Nephron progenitor cell (in vitro differentiated cells): ENCODE measurements at places on chromosomes 11 and 22.
A peak's percentile ranks its signal among the peaks of the same experiment; 100 is the strongest.

DNA sequence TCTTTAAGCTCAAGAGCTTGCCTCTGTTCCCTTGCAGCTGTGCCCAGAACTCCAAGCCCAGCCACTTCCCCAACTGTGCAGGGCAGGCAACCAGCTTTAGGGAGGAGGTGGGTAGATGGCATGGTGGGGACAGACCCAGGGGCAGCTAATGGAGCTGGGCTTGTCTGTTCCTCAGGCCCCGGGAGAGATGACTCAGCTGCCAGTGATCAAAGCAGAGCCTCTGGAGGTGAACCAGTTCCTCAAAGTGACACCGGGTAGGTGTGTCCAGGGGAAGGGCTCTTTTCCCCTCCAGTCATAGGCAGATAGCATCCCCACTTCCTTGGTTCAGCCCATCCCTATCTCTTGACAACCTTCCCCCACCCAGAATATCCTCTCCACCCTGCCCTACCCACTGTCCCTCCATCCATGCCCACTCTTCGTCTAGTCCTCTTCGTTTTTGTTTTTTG lies 32.4 kb downstream of the CREB3L1 start:
- no peak for DNase-seq

DNA sequence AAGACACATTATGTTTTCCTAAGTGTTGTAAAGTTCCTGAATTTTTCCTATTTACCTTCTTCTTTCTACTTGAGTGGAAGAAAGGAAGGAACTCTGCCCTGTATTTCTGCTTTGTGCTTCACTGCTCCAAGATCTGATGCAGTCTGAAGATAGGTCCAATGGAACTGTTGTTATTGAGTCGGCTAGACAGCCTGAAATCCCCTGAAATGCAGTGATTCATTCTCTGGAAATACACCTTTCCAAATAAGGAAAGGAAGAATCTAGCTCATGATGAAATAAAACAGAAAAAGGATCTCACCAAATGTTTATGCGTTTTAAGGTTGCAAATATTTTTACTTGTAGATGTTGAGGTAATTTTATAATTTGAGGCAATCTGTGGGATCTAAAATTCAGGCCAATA lies 322.8 kb downstream of the GUCY1A2 start:
- no peak for DNase-seq

DNA sequence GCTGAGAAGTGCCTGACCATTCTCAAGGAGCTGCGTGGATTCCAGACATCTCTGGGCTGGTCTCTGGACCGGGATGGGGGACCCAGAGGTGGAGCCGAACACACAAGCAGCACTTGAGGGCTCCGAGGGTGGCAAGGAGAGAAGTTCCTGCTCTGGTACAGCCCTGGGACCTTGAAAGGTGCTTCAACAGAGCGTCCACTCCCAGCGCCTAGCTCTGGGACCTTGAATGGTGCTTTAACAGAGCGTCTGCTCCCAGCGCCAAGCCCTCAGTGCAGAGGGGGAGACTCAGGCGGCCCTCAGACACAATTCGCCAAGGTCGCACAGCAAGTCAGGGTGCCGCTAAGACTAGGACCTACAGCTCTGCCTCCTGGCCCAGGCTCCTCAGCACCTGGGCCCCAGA lies 10.6 kb upstream of the NPAS4 start:
- no peak for DNase-seq

DNA sequence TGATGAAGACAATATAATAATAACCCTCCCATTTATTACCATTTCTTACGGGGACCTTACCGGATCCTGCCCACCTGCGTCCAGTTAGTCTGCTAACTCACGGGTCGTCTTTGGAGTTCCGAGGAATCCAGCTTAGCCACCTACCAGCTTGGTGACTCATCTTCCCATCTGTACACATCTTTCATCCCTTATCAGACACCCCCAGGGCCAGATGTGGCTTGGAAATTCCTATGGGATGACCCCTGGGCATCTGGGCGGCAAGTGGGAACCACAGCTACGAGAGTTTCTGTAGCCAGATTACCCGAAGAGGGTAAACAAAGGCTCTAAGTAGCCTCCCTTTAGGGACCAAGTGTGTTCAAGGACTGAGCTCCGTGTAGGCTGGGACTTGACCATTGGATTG lies 12.8 kb upstream of the PRR5 start:
- no peak for DNase-seq

DNA sequence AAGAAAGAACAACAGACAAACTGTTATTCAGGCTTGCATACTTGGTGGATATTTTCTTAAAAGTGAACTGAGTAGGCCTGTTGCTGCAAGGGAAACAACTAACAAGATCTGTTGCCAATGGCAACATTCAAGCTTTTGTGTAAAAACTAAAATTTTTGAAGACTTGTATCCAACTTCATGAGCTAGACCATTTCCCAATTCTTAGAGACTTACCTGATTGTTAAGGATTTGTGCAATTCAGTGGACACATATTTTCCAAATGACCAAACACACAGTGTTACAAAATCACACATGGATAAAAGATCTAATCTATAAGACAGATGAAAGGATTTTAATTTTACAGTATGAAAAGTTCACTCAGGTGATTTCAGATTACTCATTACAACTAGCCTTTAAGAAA lies 564.1 kb downstream of the CNTN5 start:
- DNase-seq: no peak

GRCh38 chr11:2481253-2481652 lies 36.4 kb downstream of the KCNQ1 start:
- DNase-seq: no peak

DNA sequence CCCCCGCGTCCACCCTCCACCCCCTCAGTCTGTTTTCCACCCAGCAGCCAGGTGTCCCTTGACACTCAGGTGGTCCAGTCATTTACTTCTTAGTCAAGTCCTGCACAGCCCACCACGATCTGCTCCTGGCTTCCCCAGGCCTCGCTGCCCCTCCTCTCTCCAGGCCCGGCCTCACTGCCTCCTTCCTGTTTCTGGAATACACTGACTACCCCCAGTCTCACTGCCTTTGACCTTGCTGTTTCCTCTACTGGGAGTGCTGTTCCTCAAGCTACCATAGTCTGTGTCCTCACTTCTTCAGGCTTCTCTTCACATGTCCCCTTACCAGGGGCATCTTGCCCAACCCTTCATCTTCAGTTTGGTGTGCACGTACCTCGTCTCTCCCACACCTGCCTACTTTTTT lies 7.4 kb downstream of the MCM5 start:
- DNase-seq: no peak

- DNase-seq: no peak
Observed at GRCh38 chr22:26689513-26690301, 32.3 kb downstream of the MIAT start.

DNA sequence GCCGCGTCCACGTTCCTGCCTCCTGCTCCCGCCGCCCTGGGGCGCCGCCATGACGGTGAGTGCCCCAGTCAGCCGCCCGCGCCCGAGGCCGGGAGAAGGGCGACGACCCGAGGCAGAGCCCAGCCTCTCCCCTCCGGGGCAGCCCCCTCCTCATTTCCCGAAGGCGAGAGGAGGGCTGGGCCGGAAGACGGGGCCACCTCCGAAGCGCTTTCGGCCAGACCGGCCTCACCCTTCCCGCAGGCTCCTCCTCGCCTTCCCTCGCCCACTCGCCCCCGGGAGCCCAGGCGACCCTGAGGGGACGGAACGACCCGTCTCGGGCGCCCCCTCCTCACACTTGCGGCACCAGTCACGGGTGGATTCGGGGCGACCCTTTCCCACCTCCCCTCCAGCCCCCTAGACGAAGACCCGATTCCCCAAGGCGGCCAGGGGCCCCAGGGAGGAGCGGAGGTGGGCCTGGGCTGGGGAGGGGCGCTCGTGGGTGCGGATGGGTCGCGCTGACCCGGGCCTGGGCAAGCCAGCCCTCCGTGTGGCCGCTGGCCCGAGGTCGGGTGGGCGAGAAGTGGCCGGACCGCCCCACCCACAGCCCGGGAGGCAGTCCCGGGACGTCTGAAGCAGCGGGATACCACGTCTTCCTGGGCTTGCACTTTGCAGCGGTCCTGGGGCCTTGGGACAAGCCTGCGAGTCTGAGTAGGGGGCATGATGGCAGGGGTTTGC lies 49.7 kb downstream of the TRIOBP start:
- DNase-seq: peak; percentile 37

- no peak for DNase-seq
Observed at GRCh38 chr11:41872426-41872825, 413.0 kb upstream of the LRRC4C start.

- peak; percentile 44 for DNase-seq
Observed at GRCh38 chr22:19766511-19767426, 6.2 kb downstream of the TBX1 start.

DNA sequence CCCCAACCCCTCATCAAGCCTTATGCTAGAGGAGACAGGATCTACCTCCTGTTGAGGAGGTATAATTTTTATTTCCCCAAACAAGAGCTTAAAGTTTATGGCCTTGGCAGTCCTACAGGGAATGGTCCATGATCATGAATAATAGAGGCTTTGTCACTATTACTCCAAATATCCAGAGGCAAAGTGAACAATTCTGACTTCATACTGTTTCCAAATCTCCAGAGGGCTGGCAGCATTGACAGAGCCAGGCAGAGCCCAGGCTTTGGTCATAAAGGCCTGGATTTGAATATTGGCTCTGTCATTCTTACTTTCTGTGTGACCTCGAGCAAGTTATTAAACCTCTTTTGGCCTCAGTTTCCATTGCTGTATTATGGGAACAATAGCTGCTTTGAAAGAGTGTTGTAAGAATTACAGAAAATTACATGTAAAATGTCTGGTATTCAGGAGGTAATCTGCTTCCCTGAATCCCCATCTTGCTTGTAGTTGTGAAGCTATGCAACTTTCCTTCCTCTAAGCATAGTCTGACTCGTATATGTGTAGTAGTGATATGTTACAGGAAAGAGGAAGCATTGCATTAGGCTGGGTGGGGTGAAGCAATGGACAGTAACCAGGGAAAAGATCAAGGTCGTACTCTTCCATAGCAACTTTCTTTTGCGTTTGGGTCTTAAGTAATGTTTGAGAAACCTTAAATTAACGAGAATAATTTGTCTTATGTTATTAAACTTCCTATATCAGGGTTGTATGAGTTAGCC lies 88.8 kb downstream of the CD44 start:
- no peak for DNase-seq

GRCh38 chr22:27318516-27318915 lies 483.0 kb downstream of the MN1 start:
- no peak for DNase-seq

- DNase-seq: no peak
Observed at GRCh38 chr11:75496305-75496752, 29.4 kb downstream of the GDPD5 start.

DNA sequence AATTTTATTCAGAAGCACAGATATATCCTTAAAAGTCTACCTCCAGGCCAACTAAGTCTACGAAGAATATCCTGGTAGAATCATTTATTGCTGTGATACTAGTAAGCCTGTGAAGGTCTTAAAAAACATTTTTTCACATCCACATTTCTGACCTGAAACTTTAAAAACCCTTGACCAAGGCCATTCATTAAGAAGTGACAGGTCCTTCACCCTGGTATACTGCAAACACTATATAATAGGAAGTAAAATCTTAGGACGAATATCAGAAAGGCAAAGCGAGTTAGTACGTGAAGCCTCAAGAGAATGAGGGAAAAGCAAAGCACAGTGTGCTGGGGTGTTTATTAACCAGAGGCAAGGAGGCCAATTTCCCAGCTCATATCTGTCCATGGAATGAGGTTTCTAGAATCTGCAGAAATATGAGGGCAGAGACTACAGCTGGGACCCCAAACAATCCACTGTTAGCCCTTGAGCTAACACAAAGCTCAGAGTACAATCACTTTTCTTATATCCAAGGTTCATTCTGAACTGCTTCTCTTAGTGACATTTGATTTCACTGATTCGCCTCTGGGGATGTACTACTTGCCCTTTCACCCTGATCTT lies 71.0 kb downstream of the AMBRA1 start:
- DNase-seq: no peak

GRCh38 chr11:43941257-43941994 lies 1.0 kb upstream of the C11orf96 start:
- DNase-seq: no peak

DNA sequence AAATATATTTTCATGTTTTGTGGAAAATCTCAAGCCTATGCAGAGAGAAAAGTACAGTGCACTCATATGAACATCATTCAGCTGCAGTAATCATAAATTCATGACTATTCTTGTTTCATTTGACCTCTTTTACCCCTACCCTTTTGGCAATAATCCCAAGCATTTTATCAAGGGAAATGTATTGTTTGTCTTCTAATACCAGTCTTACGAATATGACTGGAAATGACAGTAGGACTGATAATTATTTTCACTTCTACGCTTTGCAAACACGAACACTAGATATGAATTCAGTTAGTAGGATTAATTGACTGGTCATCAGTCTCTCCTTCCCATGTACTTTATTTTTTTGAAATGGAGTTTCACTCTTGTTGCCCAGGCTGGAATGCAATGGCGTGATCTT lies 90.3 kb downstream of the MTMR3 start:
- no peak for DNase-seq

DNA sequence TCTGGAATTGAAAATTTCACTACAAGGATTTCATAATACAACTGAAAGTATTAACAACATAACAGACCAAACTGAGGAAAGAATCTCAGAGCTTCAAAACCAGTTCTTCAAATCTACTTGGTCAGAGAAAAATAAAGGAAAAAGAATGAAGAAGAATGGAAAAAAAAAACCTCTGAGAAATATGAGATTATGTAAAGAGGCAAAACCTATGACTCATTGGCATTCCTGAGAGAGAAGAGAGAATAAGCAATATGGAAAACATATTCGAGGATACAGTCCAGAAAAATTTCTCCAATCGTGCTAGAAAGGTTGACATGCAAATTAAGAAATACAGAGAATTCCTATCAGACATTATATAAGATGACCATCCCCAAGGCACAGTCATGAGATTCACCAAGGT lies 23.4 kb upstream of the GPR83 start:
- no peak for DNase-seq

- DNase-seq: no peak
Observed at GRCh38 chr22:49042877-49043859, 784.5 kb downstream of the BRD1 start.

DNA sequence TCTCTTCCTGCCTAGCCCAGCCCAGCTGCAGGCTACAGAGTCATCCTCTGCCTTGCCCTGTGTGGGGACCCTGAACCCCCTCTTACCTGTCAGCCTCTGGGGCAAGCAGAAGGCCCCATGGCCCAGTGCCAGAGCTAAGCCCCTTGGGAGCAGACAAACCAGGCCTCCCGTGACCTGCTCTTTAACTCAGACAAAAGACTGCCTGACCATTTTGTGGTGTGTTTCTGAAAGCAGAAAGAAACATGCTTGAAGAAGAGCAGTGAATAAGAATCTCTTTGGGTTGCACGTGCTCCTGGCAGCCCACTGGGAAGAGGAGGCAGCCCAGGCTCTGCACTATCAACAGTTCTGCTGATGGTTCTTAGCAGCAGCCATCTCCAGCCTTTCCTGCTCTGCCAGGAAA lies 118.6 kb downstream of the GRIK4 start:
- DNase-seq: no peak
